Upper lobe of left lung (tissue), 6 donors: ENCODE measurements at places on chromosomes 13 and 19. TPM values are rescaled to one million over a fixed set of nuclear protein-coding genes. Genes with fewer than 3 reads are reported as not detected.
A peak's percentile ranks its signal among the peaks of the same experiment; 100 is the strongest.

DNA sequence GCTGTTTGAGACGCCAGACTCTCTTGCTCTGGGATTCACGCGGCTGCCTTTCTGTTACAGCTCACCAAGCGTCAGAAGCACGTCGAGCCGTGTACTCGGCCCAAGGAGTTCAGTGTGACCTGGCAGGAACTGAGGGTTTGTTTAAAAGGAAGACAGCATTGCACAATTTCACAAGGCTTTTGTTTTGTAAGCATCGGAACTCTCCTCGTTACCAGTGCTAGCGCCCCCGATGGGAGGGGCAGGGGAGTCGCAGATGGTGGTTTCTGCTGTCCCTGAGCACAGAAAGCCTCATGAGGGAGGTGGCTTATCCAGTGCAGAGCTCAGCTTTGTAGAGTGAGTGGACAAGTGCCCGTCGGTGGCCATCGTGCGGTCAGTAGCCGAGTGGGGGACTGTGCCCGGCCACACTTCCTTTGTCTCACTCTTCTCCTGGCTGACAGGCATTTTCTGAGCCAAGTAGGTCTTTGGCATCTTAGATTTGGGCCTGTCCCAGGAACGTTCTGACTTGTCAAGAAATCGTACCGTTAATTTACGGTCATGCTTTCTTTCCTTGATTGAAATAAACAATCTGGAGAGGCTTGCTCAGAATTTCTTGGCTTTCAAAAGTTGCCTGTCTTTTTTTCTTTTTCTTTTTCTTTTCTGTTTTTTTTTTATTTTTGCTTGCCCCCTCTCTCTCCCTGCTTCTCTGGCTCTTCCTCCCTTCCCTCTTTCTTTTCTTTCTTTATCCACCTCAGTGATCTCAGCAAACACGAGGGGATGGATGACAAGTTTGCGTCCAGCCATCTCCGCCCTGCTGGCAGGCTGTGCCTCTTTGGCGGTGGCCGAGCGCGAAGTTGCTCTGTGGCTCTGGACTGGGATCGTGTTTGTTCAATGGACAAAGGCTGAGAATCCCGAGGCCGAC lies 7.7 kb downstream of the KDM4B start:
- peak; percentile 91 for DNase-seq

DNA sequence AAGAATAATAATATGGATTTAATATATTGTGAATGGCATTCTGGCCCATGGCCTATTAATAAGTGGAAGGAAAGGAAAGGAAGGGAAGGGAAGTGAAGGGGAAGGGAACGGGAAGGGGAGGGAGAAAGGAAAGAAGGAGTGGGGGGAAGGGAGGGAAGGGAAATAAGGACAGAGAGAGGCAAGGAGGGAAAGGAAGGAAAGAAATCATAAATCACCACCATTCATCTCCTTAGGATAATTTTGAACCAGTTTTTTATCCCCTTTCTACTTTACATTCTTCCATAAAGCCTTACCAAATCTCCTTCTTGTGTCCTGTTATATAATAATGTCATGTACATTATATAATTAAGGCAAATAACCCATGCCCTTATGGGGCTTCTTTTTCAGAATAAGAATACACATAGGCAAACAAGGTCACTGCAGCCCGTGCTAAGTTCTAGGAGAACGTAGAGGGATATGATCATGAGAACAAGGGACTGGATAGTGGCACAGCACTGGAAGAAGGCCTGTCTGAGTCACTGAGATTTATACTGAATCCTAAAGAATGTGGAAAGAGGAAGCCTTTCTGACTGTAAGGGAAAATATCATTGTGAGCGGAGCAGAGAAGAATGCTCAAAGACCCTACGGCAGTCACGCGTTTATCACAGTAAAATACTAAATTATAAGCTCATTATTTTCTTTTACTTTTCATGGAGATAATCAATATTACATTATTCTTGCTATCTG lies 444.5 kb upstream of the GPC6 start:
- DNase-seq: no peak

DNA sequence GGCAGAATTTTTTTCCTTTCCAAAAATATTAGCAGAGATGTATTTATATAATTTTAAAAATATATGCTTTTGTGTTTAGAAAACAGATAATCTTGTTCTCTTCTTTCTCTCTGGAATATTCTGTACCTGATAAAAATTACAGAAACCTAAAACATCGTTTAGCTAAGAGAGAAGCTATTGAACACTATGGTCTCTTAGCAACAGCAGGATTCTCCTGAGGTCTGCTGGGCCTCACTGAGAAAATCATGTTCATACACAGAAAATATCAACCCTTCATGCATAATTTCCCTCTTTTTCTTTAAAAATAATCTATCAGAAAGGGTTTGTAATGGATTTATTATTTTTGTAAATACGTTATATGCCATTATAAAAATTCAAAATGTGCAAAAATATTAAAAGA lies 242.2 kb downstream of the DCLK1 start:
- no peak for DNase-seq

The NTN5 gene
- 1.0 TPM for total RNA-seq

The KRTDAP gene
- 0.61 TPM for total RNA-seq

The OLFM2 gene
- 0.98 TPM for total RNA-seq

The JAK3 gene
- total RNA-seq: 22.3 TPM

- no peak for DNase-seq
Measured at GRCh38 chr19:35168196-35168595, 13.7 kb downstream of the FXYD5 start.

- DNase-seq: peak; percentile 32
Measured at GRCh38 chr13:50512474-50513299, 330.8 kb downstream of the DLEU7 start.

DNA sequence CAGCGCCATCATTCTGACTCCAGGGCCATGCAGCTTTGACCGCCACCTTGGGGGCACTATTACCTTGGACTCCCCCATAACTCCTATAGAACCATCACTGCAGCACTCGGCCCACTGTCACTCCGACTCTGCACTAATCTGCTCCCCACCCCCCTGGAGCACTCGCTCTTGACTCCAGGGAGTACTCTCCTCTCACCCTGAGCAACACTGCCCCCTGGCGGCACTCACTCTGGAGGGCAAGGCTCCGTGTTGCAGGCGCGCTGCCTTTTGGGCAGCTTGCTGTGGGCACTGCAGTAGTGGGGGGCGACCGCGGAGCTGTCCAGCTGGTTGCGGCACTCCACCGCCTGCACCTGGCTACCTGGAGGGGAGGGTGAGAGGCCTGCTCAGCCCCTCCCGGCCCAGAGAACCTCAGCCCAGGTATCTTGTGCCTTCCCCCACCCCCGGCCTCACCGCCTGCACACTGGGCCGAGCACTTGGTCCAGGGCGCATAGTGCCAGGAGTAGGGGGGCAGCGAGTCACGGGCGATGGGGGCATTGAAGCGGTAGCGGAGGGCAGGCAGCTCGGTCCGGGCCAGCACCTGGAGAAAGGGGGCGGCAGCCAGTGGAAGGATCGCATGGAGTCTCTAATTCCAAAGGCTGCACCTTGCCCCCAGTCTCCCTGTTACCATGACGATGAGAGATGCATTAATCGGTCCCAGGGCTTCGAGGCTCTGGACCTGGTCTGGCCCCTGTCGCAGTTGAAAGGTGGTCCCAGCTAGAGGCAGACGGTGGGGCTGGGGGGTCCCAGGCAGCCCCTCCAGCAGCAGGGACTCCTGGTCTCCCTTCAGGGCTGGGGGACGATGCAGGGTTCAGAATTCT lies 8.9 kb upstream of the MYO1F start:
- DNase-seq: no peak

- no peak for DNase-seq
Measured at GRCh38 chr19:13615890-13616289, 109.6 kb upstream of the CACNA1A start.

The LENG8 gene
- 186 TPM for total RNA-seq

DNA sequence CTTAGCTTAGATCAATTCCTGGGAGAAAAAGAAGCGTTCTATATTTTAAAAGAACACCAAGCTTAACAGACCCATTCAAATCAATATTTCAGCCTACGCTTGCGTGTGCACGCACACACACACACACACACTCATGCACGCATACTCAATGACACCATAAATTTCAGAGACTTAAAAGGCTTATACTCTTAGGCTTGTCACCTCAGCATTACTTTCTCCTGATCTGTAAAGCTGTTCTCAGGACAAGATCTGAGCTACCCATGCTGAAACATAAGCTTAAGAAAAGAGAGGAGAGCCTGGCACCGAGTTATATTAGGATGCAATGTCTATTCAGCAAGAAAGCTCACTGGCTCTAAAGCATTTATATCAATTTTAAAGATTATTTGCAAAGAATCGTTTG lies 368.5 kb downstream of the FGF14 start:
- no peak for DNase-seq

- DNase-seq: no peak
Measured at GRCh38 chr19:41783612-41784011, 12.8 kb upstream of the CEACAM3 start.
